Stimulated activated CD8-positive, alpha-beta memory T cell treated with anti-CD3 and anti-CD28 coated beads, Interleukin-7, amount 100 ng/mL, for 1 hour (primary cell): ENCODE measurements at places on chromosomes 5 and 9.

GRCh38 chr5:21644032-21644431 is 1209.1 kb downstream of the CDH12 start:
- no peak for DNase-seq

- no peak for DNase-seq
These were observed 21.8 kb downstream of the CENPH start for GRCh38 chr5:69211200-69211599.

GRCh38 chr5:140252470-140253126 is 50.3 kb downstream of the PFDN1 start:
- no peak for DNase-seq

- DNase-seq: no peak
These were observed 113.9 kb downstream of the CDH10 start for GRCh38 chr5:24530906-24531305.

DNA sequence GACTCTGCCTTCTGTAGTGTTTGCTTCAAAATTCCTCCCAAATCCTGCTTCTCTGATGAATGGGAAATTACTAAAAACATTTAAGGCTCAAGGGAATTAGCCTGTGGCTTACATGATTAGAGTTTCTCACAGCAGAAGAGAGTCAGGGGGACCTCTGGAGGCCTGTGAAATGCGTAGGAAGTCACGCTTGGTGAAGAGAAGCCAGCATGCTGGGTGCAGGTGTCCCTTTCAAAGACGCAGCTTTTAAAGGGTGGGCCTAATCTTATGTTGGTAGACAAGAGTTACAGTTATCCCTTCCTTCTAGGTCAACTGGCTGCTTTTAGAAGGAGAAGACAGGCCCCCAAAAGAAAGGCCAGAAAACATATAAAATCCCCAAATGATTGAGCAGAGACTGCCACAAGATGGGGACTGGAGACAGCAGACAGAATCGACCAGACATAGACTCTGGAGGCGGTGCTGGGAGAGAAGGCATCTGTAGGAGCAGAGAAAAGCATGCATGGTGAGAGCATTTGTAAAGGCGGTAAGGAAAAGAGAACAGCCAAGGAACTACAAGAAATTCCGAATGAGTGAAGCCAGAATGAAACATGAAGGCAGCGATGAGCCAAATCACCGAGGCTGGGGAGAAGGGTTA is 42.3 kb downstream of the B4GALT1 start:
- no peak for DNase-seq

GRCh38 chr9:36878986-36879982 is 154.8 kb downstream of the PAX5 start:
- no peak for DNase-seq

DNA sequence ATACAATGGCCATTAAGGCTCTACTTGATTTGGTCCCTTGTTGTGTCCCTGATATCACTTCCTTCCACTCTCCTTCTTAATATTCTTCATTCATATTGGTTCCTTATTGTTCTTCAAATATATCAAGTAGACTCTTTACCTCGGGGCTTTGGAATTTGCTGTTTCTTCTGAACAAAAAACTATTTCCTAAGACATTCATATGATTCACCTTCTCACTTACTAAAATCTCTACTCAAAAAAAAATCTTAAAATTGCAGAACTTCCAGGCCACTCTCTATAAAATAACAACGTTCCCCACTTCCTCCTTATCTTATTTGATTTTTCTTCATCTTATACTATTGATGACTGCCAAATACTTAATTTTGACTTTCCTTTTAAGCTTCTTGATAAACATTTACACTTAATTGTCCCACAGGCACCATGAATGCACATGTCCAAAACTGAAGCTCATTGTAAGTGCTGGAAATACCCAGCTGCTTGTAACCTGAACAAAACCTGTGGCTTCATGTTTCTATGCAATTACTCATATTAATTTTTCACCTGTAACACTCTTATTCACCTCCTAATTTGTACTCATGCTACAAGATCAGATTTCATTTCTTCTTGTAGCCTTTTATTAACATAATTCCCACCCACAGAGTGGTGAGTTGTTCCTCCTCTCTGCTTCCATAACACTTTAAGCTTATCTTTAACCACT is 58.4 kb upstream of the NUDT12 start:
- DNase-seq: no peak

- DNase-seq: no peak
These were observed 1.3 kb downstream of the PROB1 start for GRCh38 chr5:139393497-139394122.

- no peak for DNase-seq
These were observed 103.9 kb downstream of the SPOCK1 start for GRCh38 chr5:137395011-137395755.
